ENCODE measurements at places on chromosomes 3 and 15.

GRCh38 chr3:140756240-140757016 is 78.6 kb downstream of the TRIM42 start:
- no peak for DNase-seq

DNA sequence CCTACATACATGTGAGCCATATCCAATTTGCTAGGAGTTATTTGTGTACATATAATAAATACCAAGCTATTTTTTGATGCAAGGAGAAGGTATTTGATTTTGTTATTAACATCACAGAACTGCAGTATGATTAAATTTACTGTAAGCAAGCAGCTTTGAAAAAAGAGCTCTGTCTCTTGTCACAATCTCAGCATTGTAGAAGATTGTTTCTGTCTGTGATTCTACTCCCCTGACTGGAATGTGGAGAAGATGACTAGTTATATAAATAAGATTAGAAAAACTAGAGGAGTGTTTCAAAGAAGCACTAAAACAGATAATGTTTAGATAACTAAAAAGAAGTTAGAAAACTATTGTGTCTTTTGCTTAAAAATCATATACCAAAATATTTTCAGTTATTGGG is 17.1 kb upstream of the DCBLD2 start:
- no peak for DNase-seq

- DNase-seq = no peak
These were observed 12.4 kb upstream of the CPNE4 start for GRCh38 chr3:132047209-132047608.

- peak; percentile 31 for DNase-seq
These were observed 31.4 kb downstream of the NPTN start for GRCh38 chr15:73601451-73602445.

GRCh38 chr3:125165948-125166553 is 46.5 kb downstream of the SLC12A8 start:
- DNase-seq = no peak

GRCh38 chr3:33597257-33597689 is 120.8 kb downstream of the CLASP2 start:
- DNase-seq = no peak

- DNase-seq = no peak
These were observed 61.7 kb upstream of the VGLL3 start for GRCh38 chr3:87052499-87053260.

DNA sequence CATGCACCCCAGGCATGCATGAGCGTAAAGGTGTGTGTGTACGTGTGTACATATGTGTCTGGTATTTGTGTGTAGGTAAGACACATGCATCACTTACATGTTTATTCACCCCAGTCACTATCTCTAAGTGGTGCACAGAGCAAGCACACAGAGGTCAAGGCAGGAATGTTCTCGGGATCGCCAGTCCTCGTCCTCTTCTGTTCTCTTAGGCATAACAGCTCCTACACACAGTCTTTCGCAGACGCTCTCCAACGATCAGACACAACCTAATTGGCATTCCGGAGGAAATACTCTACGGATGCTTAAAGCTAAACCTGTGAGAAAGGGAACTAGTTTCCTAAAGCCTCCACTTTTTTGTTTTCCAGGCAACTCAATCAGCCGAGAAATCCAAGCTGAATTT is 95.9 kb downstream of the ADAMTS17 start:
- DNase-seq = no peak

DNA sequence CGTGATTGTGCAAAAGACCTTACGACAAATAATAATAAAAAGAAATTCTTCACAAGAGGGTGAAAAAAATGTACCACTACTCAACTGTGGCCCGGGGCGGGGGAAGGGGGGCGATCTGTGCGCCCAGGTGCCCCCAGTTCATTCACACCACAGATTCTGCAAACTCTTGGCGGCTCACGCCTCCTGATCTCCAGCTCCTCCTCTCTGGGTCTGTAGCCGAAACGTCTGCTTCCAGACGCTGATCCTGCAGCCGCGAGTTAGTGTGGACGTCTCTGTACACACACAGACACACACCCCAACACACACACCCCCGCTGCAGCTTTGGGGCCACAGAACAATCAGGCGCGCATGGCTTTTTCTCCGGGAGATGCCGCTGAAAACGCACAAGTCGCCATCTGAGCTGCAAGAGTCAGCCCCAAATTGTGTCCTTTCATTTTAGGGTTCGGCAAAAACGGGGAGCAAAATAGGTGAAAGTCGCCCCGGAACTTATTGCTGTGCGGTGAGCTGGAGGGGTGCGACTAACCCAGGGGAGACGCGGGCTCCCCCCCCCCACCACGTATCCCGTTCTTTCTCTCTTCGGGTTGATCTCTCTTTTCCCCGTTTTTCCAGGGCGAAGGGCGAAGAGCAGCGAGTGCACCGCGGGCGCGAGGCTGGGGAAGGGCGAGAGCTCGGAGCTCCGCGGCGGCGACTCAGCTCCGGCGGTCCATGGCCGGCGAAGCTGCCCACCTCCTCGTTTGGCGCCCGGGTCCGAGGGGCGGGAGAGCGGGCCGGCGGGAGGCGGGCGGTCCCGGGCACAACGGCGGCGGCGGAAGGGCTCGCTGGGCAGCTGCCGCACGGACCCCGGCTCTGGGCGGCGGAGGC is 505 bp upstream of the WNT5A start:
- DNase-seq = no peak

GRCh38 chr3:64098670-64099069 is 75.4 kb upstream of the PSMD6 start:
- no peak for DNase-seq

GRCh38 chr3:11288786-11289637 is 16.8 kb downstream of the ATG7 start:
- peak; percentile 79 for DNase-seq

DNA sequence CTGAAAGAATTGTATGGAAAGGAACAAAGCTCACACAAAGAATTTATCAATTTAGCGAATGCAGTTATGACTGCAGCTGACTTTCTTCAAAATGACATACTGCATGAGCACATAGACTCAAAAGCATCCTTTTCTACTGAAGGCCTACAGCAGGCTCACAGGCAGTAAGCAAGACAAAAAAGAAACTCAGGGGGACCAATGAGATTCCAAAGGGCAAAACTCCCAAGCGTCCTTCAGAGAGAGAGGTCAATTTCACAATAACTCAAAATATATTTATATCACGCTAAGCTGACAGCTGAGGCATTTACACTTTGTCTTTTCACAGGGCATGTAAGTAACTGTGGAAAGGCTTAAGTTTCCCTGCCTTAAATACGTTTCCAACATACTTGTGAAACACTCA is 427.9 kb upstream of the RASGRP1 start:
- DNase-seq = no peak

- DNase-seq = no peak
These were observed 62.2 kb upstream of the MCF2L2 start for GRCh38 chr3:183490653-183491052.

GRCh38 chr3:55235416-55235815 is 251.7 kb downstream of the WNT5A start:
- DNase-seq = no peak
